NCI-H345 (cell line): ENCODE measurements at places on chromosomes 2 and 18.

- no peak for DNase-seq
These were observed 1719.2 kb upstream of the LRRTM1 start for GRCh38 chr2:82023710-82024109.

- no peak for DNase-seq
These were observed 6.0 kb upstream of the SCRN3 start for GRCh38 chr2:174389542-174389941.

DNA sequence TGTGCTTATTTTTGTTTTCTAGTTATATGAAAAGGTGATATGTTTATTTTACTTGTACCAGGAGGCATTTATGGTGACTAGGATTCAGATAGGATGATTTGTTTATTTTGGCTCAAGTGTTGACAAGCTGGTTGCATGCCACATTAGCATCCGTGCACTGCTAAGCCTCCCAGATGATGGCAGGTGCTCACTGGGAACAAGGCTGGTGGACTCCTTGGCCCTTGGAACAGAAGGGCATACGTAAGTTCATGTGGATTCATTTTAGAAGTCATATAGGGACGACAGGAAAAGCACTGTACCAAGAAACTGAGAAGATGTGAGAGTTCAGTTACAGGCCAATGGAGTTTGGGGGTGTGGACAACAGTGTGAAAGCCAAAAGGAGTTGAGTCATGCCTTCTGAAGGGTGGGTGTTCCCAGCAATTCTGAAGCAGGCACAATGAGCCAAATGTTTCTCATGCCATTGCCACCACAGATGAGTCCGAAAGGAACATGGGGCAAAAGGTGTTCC lies 166.2 kb downstream of the PHLPP1 start:
- DNase-seq = peak; percentile 82

DNA sequence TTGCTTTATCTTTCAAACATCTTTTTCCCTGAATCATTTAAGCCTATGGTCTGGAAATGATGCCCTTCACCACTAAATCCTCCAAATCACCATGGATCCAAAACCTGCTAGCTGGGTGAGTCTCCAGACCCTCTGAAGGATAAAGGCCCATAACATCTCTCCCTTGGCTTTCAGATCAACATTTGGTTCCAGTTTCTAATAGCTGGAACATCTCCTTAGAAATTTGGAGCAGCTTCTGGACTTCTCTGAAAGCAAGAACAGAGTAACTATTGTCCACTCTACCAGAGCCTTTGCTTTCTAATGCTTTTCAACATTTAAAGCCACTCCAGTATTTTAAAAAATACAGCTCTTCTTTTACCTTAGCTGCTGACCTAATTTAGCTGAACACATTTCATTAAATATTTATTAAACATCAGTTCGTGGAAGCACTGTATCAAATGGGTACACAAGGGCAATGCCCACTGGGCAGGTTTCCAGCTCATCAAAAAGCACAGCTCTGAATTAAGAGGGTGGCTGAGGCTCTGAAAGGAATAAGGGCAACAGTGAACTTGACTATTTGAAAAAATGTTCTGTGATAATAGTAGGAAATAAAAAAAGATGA lies 75.3 kb downstream of the GALNT3 start:
- DNase-seq = no peak

GRCh38 chr2:52904355-52904891 lies 863.2 kb upstream of the CHAC2 start:
- DNase-seq = no peak

DNA sequence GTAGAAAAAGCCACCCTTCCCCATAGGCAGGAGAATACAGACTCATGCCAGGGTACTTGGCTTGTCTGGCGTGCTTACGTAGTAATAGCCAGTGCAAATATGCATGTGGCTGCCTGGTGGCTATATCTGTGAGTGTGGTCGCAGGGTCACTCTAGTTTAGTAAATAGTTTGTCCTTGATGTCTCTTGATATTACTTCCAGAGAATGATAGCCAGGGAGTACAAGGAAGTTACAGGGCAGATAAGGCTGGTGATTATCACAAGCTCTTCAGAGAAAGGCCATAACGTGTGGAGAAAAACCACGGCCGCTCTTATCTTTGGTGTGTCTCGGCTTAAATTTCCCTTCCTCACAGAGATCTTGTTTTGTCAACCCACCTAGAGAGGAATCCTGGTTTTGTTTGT lies 54.3 kb upstream of the SLC39A10 start:
- no peak for DNase-seq

DNA sequence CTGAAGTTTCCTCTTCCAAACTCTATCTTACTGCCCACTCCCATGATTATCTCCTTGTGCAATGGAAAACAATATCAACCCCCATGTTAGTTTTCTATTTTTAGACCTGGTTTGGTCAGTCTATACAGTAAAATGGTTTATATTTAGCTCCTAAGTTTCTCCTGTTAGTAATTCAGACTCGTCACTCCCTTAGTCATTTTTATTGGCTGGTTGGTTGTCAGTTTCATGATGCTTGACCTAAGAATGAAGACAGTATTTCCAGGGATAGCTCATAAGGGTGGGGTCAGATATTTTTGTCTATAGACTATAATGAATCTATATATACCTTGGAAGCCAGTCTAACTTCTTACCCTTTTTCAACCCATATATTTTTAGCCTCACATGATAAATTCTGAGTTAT lies 61.4 kb upstream of the NEUROD1 start:
- no peak for DNase-seq

DNA sequence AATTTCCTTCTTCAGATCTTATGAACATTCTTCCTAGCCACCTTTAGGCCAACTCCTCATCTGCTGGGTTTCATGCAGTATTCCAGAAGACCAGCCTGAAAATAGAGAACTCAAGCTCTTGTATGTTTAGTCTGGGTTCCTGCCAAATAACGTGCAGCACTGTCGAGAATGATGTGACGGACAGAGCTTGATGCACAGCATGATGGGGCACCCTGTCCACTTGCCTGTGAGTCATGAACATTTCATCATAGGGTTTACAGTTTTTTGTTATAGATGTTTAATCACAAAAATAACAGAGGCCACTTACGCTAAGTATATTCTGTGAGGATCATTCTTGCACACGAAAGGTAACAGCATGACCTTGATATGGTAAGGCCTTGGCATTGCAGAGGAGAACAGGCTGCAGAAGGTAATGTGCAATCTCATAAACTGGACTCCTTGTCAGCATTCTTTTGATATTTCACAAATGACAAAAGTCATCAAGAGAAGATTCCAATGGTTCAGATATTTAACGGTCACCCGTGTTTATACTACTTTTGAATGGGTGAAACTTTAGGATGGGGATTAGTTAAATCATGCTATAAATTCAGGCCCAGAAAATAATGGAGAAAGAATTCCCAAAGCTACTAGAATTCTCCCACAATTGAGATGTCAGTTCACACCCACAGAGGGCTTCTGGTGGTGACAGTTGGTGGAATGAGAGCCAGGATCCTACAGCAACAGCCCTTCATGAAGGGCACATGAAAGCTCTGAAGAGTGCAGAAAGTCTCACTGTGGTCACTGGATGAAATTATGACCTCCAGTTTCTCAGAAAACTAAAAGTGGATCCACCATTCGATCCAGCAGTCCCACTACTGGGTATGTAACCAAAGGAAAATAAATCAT lies 396.1 kb upstream of the RAB12 start:
- peak; percentile 4 for DNase-seq

DNA sequence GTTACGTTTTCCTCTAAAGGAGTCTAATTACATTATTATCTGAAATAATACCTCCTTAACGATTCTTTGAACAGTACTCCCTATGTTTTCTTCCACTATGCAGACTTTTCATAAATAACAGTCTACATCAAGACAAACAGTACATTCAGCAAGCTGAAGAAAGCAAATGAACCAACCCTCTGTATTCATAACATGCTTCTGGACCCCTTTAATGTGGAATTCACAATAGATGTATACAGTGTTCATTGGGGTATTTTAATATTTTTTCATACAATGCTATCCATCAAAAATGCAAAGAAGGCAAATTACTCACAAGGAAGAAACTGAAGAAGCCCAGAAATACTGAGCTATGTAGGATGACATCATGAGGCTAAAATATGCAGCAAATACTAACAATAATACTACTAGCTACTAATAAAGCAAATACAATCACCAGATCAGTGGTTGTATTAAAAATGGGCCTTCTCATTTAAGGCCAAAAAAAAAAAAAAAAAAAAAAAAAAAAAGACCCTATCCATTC lies 408.6 kb downstream of the MTX2 start:
- no peak for DNase-seq

DNA sequence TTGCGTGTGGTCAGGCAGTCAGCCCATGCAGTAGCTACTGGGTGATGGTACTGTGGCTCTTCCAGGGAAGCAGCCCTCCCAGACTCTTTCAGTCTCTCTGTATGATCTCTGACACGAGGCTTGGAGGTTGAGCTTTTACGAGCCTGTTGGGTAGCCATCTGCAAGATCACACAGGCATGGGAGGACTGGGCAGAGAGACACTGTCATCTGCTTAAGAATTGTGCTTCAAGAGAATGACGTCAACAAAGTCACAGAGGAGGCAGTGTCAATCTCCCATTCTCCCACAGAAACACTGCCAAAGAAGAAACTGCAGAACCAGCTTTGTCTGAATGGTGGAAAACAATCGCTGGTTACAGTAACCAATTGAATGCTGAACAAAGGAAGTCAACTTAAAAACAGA lies 78.4 kb upstream of the MC2R start:
- no peak for DNase-seq

DNA sequence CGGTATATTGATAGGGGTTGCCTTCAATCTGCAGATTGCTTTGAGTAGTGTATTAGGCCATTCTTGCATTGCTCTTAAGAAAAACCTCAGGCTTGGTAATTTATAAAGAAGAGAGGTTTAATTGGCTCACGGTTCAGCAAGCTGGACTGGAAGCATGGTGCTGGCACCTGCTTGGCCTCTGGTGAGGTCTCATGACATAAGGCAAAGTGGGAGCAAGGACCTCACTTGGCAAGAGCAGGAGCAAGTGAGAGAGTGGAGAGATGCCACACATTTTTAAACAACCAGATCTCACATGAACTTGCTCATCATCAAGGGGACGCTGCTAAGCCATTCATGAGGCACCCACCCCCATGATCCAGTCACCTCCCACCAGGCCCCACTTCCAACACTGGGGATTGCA lies 4.9 kb downstream of the MAP3K2 start:
- DNase-seq = no peak

GRCh38 chr2:41031282-41031681 lies 579.4 kb upstream of the SLC8A1 start:
- DNase-seq = no peak

GRCh38 chr2:131056204-131056931 lies 36.9 kb downstream of the FAM168B start:
- peak; percentile 82 for DNase-seq

DNA sequence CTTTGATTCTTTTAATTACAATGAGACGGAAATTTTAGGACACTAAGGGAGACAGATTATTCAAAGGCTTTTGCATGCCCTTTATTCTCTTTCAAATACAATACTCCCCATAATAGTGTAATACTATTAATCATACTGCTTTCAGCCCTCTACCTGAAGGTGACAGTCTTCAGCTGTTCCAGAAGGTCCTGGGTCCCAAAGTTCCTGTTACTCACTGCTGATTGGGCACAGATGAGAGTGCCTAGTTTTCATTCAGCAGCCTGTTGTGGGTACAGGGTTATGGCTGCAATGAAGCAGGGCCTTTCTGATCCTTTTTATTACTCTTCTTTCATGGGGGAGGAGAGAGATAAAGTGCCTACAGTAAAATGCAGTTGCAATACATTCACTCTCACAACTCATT lies 80.2 kb downstream of the NUP35 start:
- no peak for DNase-seq

- no peak for DNase-seq
These were observed 127.6 kb downstream of the PMAIP1 start for GRCh38 chr18:60027397-60027796.

DNA sequence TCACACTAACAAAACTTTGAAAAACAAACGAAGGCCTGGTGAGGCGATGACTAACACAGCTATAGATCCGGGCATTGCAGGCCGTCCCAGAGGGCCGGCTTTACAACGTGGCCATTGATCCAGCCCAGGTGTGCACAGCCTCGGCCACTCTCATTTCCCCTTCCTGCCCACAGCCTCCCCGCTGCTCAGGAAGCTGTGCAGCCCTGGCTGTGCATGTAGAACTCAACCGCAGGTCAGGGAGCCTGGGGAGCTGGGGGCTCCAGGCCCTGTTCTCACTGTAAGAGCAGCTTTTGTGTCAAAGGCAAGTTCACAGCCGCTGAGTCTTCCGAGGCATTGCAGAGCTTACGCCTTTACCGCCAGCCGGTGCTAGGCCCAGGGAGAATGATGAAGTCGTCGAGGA lies 87.2 kb downstream of the LONRF2 start:
- DNase-seq = no peak

DNA sequence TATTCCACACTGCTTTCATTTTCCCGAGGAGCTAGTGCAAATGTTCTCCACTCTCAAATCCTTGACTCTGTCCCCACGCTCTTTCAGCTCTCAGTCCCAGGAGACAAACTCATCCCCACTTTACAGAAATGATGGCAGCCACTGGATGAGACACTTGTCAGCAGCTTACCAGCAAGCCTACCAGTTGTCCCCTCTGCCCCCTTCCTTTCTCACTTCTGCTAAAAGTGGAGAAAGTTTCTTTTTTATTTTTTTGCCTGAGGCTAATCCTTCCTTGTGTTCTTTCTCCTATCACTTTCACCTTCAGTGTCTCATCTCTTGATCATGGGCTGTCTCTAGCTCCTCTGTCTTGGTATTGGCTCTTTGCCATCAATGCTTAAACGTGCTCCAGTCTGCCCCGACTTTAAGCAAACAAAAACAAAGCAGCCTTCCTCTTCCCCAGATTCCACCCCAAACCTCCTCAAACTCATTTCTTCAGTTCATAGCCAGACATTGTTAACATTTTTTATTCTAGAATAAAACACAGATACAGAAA lies 64.5 kb downstream of the TTC32 start:
- DNase-seq = peak; percentile 41

DNA sequence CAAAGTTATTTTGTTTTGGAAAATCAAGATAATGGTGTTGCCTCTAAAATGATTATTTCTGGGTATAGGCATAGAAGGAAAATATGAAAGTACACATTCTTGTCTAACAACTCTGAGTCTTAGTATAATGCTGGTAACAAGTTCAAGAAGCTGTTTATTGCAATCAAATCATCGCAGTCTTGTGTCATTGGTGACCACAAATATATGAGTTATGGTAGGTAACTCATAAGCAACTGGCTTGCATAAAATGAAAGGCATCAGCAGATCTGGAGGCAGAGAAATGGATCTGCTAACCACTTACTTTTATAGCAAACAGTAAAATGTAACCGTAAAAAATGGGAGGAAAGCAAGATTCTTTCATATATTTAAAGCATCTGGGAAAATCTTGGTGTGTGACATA lies 156.2 kb upstream of the TCF4 start:
- no peak for DNase-seq

DNA sequence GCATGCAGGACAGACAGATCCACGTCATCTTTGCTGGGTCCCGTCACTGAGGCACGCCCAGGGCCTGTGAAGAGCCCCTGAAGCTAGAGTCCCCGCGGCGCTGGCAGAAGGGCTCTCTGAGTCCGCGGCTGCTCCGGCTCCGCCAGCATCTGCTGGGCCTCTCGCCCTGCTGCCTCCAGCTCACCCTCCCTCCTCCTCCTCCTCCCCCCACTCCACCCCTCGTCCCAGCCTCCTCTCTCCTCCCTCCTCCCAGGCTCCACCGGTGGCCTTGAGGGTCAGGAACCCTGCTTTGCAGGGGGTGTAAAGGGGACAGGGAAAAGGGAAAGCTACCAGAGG lies at the start of gene TNS1:
TSS of gene TNS1 (minus strand) at position 151 of the 336 bp plus-strand sequence. CDS start at position 28, 123 bp downstream.
- no peak for DNase-seq
